ENCODE measurements at places on chromosomes 1 and 21. TPM values are rescaled to one million over a fixed set of nuclear protein-coding genes. Genes with fewer than 3 reads are reported as not detected.

DNA sequence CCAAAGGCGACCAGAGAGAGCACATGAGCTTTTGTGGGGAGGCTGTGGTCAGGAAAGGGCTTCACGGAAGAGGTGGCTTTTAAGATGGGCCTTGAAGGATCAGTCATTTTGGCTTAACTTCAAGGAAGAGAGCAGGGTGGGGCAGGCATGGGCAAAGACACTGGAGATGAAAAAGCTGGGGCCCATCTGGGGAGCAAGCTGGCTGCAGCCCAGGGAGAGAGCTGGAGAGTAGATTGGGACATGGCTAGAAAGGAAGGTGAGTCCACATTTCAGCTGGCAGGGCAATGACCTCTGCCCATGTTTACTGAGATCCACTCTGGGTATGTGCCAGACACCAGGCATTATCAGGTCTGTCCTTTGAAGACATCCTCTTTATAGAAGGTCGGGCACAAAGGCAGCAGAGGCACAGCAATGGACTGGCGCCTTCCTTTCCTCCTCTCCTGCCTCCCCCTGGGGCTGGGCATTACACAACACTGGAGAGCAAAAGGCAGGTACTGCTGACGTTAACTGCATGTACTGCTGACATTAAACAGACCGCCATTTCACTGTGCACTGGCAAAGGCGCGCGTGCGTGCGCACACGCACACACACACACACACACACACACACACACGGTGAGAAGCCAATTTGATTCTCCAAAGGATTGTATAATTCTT lies 2.2 kb upstream of the UBXN10 start:
- no peaks in the 10 kb centered on the region for H3K36me3 ChIP-seq
- peaks cover 12% of the 10 kb centered on the region for H3K27me3 ChIP-seq
- H3K27ac ChIP-seq, result peak overlapping the region; percentile 10

DNA sequence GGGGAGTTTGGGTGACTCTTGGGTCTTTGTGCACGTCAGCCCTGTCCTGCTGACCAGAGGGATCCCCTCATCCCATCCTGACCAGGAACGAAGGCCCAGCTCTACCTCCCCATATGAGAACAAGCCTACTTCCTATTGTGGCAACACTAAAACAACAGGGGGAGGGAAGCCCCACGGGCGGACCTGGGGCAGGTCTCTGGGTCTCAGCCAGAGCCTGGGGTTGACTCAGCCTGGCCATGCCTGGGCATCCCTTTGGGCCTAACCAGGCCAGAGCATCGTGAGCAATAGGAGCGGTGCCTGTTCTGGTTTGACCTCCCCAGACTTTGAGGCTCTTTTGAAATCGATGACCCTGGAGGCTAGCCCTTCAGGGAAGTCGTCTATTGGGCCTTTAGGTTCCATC lies 16.8 kb downstream of the RPS6KA1 start:
- H3K27ac ChIP-seq, result peak overlapping the region; percentile 90
- peaks cover 67% of the 10 kb centered on the region for H3K4me1 ChIP-seq
- DNase-seq, result peak; percentile 24
- peak overlapping the region; percentile 89 for H3K4me3 ChIP-seq

GRCh38 chr1:84267476-84267875 lies 34.0 kb upstream of the SAMD13 start:
- H3K27me3 ChIP-seq, result no peaks in the 10 kb centered on the region
- peaks cover 5% of the 10 kb centered on the region for H3K4me1 ChIP-seq
- H3K4me3 ChIP-seq, result no peak overlapping the region
- H3K27ac ChIP-seq, result no peak overlapping the region

- peaks cover 59% of the 10 kb centered on the region for H3K4me1 ChIP-seq
- H3K4me3 ChIP-seq, result peak overlapping the region; percentile 46
Observed at GRCh38 chr1:160539990-160540858, 17.2 kb upstream of the SLAMF6 start.

Gene ASAP3
- total RNA-seq, result 0.50 TPM

Gene EXO1
- 44.3 TPM for total RNA-seq

Gene EFNA1
- 0.24 TPM for total RNA-seq

Measured in activated CD4-positive, alpha-beta memory T cell treated with anti-CD3 and anti-CD28 coated beads for 36 hours (primary cell).